ENCODE measurements at places on chromosomes 6 and 20. TPM values are rescaled to one million over a fixed set of nuclear protein-coding genes. Genes with fewer than 3 reads are reported as not detected.

Gene HLA-DQA1
- not detected for polyA plus RNA-seq

Gene ID4
- 0.32 TPM for polyA plus RNA-seq

Gene ATAT1
- polyA plus RNA-seq, result 10.8 TPM

- no peak for DNase-seq
Observed at GRCh38 chr20:8020314-8021079, 936 bp upstream of the TMX4 start.

Gene NEURL2
- polyA plus RNA-seq, result 1.1 TPM

- DNase-seq, result no peak
Observed at GRCh38 chr6:74128536-74128935, 432.5 kb downstream of the CD109 start.

DNA sequence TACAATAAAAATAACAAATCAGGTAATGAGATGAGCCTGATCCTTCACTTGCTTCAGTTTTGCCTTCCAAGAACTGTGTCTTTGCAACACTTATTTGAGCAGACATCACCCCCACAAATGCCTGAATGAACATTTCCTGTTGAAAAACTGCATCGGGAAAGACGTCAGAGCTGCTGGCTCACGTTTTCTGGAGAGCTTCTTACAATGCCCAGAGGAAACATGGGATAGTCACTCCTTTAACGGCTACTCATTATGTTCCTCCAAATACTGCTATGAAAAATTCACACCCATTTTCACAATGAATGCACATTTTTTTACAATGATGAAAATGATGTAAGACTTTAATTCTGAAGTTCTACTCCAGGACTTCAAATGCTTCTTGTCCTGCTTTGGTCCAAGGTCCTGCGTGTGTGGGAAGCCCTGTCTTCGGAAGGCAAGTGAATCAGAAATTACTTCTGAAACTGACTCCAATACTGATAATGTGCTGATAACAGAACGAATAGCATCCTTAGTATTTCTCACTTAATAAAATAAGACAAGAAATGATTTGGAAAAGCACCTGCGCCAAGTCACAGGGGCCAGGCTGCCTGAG is 238.0 kb downstream of the ANKRD60 start:
- no peak for DNase-seq

Gene VGLL2
- not detected for polyA plus RNA-seq

- DNase-seq, result no peak
Observed at GRCh38 chr6:163380216-163380615, 34.3 kb upstream of the QKI start.

DNA sequence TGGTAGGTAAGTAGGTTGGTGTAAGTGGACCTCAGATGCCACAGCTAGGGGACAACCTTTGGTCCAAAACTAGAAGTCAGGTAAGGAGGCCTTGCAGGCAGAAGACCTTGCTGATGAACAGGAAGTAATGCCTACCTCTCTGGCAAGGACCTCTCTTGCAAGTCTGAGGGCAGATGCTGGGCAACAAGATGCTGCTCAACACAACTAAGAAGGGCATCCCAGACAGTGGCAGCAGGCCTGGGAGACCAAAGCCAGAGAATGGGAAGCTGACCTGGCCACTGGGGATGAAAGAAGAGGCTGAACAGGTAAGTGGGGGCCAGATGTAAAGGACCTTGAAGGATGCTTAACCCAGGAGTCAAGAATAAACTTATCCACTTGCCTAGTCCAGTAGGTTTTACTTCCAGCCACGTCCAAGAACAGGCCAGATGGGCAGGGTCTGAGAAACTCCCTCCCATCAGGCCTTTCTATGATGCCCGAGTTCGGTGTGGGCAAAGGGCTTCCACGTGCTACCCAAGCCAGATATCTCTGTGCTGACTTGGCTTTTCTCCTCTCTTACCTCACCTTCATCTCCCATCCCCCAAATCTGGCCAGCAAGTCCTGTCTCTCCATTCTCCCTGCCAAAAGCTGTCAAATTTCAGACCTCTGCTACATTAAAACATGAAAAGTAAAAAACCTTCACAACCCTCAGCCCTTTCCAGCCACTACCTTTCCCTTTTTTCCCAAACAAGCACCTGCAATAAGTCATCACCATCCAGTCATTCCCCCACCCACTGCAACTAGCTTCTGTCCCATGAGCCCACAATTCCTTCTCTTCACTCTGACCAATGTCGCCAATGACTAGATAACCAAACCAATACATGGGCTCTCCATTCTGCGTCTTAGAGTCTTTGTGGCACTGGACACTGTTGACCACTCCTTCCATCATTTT is 11.5 kb upstream of the PLCG1 start:
- no peak for DNase-seq

DNA sequence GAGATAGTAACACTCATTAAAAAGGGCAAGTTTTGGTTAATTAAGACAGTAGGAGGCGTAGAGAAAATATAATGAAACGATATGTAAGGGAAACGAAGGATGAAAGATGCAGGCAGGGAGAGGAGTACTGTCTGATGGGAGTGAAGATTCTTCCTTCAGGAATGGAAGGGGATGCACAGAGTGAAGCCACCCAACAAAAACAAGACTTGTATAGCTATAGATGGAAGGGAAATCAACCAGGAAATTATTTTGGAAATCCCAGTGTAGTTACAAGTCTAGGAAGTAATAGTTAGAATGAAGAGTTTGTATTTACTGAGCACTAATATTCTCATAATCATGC is 19.7 kb upstream of the HLA-DRB1 start:
- no peak for DNase-seq

Measured in AG04450 (cell line).